Stomach (tissue), 19 donors: ENCODE measurements at places on chromosomes 13 and 19. TPM values are rescaled to one million over a fixed set of nuclear protein-coding genes. Genes with fewer than 3 reads are reported as not detected.

Gene SYDE1
- total RNA-seq, result 9.9 TPM

Gene SLITRK6
- total RNA-seq, result 0.87 TPM

Gene CGB8
- total RNA-seq, result not detected

Gene SHISA7
- not detected for total RNA-seq

Gene MAMSTR
- total RNA-seq, result not detected

Gene ALOX5AP
- total RNA-seq, result 8.0 TPM

Gene PSPN
- total RNA-seq, result not detected

Gene GPC6
- 9.1 TPM for total RNA-seq

Gene RTBDN
- not detected for total RNA-seq

Gene KBTBD7
- total RNA-seq, result 9.8 TPM

GRCh38 chr13:50745542-50746115 is 97.9 kb downstream of the DLEU7 start:
- no peak for DNase-seq

GRCh38 chr13:54980651-54981050 is 1952.0 kb downstream of the OLFM4 start:
- DNase-seq, result no peak

GRCh38 chr19:4051175-4052101 is 15.3 kb downstream of the ZBTB7A start:
- no peak for DNase-seq

DNA sequence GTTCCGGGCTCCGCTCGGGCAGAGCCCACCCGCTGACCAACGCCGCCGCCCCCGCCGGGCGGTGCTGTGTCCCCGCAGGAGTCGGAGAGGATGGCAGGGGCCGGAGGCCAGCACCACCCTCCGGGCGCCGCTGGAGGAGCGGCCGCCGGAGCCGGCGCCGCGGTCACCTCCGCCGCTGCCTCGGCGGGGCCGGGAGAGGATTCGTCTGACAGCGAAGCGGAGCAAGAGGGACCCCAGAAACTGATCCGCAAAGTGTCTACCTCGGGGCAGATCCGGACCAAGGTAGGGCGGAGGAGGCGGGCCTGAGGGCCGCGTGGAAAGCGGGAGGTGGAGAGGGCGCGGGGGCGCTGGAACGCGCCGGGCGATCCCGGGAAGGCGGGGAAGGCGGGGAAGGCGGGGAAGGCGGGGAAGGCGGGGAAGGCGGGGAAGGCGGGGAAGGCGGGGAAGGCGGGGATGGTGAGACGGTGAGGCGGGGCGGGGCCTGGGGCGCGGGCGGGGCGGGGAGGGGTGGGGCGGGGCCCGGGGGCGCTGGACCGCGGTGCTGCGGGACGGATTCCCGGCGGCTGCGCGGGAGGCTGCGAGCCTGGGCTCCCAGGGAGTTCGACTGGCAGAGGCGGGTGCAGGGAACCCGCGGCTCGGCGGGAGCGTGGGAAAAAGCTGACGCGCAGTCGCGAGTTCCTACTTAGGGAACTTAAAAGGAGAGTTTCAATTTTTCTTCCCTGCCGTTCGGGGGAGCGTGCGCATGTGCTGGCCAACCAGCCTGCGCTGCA is 421 bp downstream of the DGKH start:
- peak; percentile 85 for DNase-seq

- DNase-seq, result no peak
Observed at GRCh38 chr13:77406644-77407440, 79.9 kb upstream of the MYCBP2 start.

DNA sequence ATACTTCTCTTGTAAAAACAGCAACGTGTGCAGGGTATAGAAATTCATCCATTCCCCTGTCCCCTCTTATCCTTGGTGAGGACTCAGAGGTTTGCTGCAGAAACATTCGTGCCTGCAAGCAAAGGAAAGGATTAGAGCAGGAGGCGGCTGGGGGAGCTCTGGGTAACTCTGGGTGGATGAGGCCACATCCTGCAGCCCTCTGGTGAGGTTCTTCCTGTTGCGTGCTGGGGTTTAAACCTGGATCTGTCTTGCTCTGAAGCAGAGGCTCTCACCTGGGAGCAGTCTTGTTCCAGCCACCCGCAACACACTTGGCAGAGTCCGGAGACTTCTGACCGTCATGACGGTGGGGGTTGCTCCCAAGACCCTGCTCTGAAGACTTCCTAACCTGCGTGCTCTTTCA is 69.2 kb downstream of the ATP11A start:
- no peak for DNase-seq

- no peak for DNase-seq
Observed at GRCh38 chr19:44529536-44529935, at the start of gene CEACAM20. CEACAM20 (minus strand) TSS chr19:44529675; CDS start chr19:44529509, 166 bp downstream.

DNA sequence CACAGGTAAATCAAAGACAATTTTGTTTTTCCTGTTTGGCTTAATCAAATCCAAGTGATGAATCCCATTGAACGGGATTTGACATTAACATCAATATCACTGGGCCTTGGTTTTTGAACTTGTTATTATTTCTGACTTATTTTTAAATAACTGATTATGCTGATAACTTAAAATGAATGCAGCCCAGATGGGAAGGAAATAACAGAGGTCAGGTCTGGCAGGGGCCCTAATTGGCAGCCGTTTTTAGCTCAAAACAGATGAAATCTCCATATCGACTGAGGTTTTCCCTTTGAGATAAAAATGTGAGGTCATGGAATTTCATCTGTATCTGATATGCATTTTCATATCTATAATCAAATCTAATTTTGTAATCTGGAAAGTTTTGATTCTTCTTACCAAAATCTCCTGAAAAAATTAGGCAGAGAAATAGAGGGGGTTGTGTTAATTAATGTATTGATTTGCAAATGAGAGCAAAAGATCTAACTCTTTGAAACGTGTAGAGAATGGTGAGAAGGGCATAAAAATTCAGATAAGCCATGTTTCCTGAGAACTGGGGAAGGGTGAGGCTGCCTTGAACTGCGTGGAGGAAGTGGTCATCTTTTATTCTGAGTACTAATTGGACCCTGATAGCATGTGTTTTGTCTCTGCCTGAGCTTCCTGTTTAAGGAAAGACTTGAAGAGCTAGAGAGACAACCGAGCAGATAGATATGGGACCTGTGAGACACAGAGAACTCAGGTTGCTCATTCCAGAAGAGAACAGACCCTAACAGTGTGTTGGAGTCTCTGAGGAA is 98.2 kb upstream of the C1QTNF9B start:
- DNase-seq, result no peak

DNA sequence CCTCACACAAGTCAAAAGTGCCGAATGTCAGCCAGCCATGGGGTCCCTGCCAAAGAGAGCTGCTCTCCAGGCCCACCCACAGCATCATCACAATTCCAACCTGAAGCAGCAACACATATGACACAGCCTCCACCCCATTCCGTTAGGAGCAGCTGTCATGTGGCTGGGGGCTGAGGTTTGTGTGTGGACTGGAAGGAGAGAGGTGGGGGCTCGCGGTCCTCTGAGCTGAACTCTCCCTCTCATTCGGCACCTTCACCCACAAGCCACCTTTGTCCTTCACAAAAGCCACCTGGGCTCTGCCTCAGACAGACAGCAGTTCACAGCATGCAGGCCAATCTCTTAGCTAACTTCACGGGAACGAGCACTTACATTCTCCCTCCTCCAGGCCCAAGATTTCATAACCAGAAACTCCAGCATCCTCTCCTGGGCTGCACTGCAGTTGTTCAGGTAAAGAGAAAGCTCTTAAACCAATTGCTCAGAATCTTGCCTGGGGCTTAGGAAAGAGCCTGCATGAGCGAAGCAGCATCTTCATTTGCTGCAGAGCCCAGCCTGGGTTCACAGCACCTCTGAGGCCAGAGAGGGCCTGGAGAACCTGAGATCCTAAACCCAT is 7.2 kb downstream of the RAB20 start:
- no peak for DNase-seq

GRCh38 chr19:46812977-46813838 is 24.8 kb upstream of the SLC1A5 start:
- DNase-seq, result peak; percentile 39

- DNase-seq, result no peak
Observed at GRCh38 chr13:66212511-66212910, 1017.6 kb downstream of the PCDH9 start.

DNA sequence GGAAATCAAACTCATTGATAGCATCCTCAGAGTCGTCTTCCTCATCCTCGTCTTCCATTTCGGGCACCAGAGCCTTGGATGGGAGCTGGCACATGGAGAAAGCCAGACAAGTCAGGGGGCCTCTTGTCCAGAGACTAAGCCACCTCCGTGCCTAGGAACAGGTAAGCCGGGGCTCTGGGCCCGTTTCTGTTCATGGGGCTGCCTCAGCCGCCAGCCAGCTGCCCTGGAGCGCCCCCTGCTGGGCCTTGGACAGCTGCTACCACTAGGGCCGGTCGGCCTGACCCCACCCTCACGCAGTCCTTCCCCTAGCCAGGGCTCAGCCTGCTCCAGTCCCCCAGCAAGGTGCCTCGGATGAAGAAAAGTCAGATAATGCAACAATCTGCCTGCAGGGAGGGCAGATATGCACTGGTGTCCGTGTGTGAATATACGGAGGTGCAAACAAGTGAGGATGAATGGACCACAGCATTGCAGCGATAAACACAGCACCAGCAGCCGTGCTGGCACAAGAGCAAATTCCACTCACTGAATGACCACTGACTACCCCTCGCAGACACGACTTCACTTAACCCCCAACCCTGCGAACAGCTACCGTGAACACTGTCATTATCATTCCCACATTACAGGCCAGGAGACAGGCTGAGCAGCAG is 11.9 kb upstream of the PRKD2 start:
- peak; percentile 90 for DNase-seq

DNA sequence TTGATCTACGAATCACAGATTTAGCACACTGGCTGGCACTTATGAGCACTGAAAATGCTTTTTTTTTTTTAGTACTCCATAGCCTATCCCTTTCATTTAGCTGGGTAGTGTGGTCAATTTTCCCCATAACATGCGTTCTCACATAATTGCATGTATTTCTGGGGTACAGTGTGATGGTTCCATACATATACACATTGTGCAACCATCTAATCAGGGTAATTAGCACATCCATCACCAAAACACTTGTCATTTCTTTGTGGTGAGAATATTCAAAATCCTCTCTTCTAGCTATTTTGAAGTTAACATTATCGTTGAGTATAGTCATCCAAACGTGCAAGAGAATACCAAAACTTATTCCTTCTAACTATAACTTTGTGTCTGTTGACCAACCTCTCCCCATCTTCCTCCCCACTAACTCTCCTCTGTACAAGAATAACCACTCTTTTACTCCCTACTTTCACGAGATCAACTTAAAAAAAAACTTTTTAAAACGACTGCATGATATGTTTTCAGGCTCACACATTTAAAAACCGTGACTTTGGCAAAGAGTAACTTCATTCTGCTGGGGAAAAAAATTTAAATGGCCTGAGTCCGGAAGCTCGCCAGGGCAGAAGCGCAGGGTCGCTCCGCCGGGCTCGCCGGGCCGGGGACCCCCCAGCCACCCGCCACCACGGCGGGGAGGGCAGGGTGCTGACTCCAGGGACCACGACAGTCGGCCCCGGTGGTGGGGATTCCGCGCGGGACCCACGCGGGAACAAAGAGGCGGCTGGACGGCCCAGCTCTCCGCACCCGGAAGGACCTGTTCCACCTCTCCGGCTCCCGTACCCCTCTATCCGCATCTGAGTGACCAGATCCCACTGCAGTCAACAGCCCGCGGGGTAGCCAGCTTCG is 868 bp upstream of the UBAC2 start:
- DNase-seq, result no peak

DNA sequence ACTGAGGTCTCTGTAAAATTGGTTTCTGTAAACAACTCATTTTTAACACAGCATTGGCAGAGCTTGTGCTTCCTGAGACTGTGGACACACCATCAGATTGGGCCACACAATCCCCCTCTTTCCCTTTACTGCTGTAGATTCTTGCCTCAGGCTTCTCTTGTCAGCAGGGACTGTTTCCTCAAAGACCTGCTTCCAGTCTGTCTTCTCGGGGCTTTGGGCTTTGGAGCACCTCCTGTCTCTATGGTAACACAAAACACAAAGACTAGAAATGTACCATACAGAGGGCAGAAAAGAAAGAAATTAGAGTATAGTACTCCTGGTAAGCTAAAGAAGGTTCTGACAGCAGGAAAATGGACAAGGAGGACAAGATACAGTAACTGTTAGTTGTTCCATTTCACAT is 484.5 kb downstream of the DIAPH3 start:
- no peak for DNase-seq

- DNase-seq, result no peak
Observed at GRCh38 chr13:34207872-34208271, 389.9 kb downstream of the RFC3 start.

- DNase-seq, result peak; percentile 63
Observed at GRCh38 chr13:30607908-30608307, 9.8 kb upstream of the USPL1 start.

DNA sequence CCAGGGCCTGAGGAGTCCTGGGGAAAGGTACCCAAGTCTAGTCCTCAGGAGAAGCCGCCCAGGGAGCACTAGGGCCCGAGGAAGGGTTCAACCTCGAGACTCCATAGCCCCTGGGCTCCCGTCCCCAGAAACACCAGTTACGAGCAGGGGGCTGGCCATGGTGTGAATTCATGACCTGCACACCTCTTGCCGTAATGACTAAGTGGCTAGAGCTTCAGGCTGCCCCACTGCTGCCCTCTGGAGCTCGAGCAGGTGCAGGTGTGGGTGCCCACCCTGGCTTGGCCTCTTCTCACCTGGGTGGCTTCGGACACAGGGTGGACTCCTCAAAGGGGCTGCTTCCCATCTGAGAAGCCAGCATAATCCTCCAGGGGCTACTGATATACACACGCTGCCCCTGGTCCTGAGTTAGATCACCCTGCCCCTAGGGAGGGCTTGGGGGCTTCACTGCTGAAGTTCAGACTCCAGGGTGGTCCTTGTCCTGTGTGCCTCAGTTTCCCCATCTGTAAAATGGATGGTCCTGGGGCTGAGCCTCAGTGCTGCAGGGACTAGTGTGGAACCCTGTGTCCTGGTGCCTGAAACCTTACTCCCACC is 13.6 kb downstream of the SPC24 start:
- DNase-seq, result no peak

- no peak for DNase-seq
Observed at GRCh38 chr13:45621950-45622349, 6.4 kb upstream of the ERICH6B start.

DNA sequence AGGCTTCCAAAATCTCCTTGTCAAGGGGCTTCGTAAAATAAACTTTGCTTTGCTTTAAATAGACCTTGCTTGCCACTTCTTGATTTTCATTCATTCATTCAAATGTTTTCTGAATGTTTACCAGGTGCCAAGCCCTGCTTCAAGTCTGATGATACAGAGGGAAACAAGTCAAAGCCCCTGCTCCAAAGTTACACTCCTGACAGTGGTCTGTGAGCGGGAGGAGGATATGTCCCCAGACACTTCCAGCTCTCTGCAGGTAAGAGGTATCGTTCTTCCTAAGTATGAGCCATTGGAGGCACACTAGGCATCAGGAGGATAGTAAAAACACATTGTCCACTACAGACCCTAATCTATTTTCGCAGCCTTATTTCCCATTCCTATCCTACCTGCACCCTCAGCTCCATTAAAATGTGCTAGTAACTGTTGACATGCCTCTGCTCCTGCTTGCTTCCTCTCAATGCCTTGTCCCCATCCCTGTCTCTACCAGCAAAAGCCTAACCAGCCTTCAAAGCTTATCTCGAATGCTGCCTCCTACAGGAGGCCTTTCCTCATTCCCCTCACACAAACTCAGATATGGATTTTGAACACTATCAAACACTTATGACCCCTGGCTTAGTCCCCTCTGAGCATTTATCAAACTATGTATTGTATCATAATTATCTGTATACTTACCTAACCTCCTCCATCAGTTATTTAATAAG is 6.2 kb upstream of the WBP4 start:
- DNase-seq, result no peak
